Effector CD8-positive, alpha-beta T cell (primary cell): ENCODE measurements at places on chromosomes 4 and X.

GRCh38 chr4:96154676-96155075 lies 314.8 kb downstream of the PDHA2 start:
- no peak for DNase-seq

- DNase-seq = no peak
Observed at GRCh38 chrX:72060196-72060920, 71.4 kb downstream of the RTL5 start.

GRCh38 chr4:76811604-76812412 lies 86.1 kb downstream of the SOWAHB start:
- no peak for DNase-seq

DNA sequence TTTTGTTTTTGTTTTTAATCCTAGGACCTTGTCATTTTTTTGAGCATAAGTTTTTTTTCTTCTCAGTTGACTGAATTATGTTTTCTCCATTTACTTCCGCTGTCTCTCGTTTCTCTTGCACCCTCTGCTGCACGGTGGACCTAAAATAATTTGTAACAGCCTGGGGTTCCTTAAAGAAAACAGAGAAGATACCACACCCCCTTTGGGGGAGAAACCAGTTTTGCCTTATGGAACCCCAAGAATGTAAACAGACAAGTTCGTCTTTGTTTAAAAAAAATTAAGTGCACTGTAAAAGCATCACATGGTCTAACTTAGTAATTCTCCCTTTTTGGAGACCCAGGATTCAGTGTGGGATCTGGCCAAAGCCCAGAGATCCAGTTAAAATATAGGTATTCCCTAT lies 32.8 kb upstream of the MAGEA4 start:
- DNase-seq = no peak

- no peak for DNase-seq
Observed at GRCh38 chr4:102828497-102828808, 1.1 kb upstream of the UBE2D3 start.

DNA sequence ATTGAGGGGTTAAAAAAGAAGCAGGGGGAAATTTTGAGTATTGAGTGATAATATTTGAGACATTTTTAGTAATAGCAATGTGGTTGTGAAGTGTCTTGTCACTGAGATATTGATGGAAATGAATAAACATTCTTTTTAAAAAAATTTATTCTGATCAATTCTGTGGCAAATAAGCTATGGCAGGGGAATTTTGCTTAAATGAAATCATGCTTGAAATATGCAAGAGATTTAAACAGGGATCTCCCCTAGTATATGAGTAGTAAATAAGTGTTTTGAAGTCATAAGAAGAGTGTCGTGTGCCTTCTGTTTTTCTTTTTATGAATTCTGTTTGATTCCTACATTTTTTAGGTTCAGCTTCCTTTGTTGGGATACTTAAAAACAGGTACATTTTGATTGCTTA lies 23.2 kb downstream of the IL15 start:
- DNase-seq = no peak

- no peak for DNase-seq
Observed at GRCh38 chrX:49191574-49192011, 5.4 kb upstream of the PRICKLE3 start.

DNA sequence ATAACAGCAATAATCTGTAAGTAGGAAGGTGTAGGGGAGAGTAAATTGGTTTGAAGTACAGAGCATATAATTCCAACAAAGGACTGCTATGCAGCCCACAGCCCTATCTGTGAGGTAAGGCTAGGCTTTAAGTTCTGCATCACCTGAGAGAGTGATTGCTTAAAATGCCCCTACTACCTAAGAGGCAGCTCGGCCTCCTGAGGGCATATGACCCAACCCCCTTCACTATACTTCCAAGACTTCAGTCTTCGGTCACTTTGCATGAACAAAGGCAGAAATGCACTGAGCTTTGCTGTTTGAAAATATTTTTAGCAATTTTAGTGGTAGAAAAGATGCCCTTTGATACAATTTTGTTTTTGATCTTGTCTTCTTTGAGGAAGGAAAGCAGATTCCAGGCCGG lies 4.9 kb upstream of the DDX3X start:
- DNase-seq = no peak

- no peak for DNase-seq
Observed at GRCh38 chr4:130043732-130044160, 947.8 kb downstream of the C4orf33 start.

- DNase-seq = no peak
Observed at GRCh38 chr4:3835527-3836405, 69.6 kb downstream of the ADRA2C start.

DNA sequence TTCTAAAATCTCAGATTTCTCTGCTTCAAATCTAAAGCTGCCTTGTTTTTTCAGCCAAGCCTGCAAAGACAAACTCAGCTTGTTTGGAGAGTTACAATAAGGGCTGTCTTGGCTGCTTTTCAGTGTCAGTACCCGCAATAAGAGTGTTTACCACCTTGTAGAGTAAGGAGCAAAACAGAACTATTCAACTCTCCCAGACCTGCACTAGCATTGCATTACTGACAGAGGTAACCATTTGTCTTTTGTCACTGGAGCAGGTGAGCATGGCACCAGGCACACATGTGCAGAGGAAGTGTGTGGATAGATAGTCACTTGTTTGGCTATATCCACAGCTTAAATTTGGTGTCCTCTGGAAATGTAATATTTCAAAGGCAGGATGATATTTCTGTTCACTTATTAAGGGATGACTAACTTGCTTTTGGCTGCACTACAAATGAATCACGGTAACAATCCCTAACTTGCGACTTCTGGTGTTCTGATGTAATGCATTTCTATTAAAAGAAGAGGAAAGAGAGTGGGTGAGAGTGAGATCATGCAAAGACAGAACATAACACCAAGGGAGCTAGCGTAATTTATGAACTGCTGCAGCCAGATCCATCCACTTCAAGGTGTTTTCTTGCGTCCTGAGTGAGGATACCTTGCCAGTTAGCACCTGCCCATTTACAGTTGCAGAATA lies 38.6 kb downstream of the PTCHD1 start:
- DNase-seq = no peak

DNA sequence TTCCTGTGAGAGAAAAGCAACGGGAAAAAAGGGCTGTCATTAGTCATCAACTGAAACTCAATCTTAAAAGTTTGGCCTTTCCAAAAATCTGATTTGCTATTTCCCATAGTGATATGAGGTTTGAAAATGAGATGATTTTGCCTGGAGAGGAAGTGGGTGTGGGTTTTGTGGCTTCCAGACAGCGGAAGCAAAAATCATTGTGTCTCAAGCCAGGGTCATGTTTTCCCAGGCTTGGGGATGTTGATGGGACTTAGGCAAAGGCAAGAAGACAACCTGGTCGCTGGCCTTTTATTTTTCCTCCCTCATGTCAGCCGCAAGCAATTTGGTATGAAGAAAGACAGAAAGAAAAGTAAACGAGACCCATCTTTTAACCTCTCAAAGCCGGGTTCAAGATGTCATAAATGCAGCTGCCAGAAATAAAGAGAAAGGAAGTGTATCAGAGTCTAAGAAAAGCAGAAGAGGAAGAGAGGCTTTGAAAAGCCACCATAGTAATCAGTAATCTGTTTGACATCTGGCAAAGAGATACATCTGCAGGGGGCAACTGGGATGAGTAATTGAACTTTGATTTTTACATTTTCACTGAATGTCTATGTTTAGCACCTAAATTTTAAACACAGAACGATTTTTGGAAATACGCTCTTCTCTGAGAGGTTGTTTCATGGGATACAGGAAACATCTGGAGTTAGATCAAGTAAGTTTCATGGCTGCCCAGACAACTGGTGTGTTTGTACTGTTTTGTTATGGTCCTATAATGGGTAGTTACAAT lies 521.6 kb upstream of the SLIT2 start:
- no peak for DNase-seq

GRCh38 chr4:140052050-140052449 lies 101.9 kb downstream of the MAML3 start:
- DNase-seq = no peak

DNA sequence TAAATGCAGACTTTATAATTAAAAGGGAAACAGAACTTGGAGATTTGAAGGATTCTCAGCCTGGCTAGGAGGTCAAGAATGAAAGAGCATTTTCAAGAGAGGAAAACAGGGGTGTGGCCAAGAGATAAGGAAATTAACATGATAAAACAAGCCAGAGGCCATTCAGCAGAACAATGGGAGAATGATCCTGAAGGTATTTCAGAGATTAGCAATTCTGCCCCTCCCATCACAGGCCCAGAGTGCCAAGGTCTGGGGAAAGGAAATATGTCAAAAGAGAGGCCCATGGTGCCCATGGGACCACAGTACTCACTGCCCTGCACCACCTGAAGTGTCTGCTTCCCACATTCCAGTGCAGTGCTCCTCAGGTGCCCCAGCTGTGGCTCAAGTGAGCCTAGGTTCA lies 188.5 kb upstream of the STS start:
- no peak for DNase-seq

GRCh38 chr4:122341886-122342285 lies 36.9 kb upstream of the ADAD1 start:
- DNase-seq = no peak

DNA sequence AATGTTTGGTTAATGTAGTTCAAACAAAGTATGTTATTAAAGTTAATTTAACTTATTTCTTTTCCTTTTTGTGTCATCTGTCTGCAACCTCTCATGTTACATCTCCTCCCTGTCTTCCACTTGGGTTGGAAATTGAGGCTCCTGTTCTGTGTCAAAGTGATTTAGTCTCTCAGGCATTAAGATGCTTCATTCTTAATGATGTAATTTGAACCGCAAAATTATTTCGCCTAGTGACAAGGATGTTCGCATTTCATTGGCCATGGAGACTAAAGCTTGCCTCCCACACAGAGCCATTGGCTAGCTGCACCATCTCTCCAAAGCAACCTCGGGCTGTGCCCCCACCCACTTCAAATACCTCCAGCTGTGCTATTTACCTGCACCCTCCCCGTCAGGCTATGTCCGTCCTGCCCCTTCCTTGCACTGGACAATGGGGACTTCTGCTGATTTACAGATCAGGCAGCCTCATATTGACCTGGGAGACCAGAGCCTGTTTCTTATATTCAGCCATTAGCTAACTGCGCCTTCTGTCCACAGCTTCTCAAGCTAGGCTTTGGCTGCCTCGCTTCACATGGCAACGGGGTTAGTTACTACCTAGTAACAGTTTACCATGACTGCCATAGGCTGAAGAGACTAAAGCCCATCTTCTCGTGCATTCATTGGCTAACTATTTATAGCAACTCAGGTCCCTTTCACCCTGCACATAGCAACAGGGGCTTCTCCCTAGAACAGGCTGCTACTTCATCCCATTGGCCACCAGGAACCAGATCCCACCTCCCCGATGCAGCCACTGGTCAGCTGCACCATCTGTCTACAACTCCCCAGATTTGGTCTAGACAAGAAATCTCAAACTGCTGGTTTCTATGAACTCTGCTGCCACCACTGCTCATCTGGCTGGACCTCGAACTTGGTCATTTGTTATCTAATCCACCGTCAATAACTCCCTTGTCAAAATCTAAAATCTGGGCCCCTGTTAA lies 8.6 kb upstream of the ZNF157 start:
- no peak for DNase-seq

- DNase-seq = no peak
Observed at GRCh38 chr4:104446431-104447278, 48.0 kb downstream of the CXXC4 start.

DNA sequence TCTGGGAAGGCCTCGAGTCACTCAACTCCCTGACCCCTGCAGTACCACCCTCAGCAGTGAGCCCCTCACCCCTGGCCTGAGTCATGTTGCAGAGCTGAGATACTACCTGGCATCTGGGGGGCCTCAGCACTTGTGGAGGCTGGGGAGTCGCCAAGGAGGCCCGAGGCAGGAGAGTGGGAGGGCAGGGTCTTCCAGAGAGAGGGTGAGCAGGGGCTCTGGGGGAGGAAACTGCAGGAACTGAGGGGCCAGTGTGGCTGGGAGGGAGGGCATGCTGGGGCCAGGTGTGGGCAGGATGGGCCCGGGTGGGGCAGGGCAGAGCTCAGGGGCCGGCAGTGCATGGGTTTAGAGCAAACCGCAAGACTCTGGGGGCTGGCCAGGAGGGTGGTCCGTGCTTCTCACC lies 59.7 kb downstream of the SORCS2 start:
- DNase-seq = no peak

- no peak for DNase-seq
Observed at GRCh38 chr4:57607566-57608180, 497.5 kb upstream of the IGFBP7 start.

- DNase-seq = no peak
Observed at GRCh38 chr4:123246085-123246484, 150.5 kb upstream of the SPRY1 start.

- DNase-seq = no peak
Observed at GRCh38 chr4:123950530-123950929, 553.9 kb downstream of the SPRY1 start.

DNA sequence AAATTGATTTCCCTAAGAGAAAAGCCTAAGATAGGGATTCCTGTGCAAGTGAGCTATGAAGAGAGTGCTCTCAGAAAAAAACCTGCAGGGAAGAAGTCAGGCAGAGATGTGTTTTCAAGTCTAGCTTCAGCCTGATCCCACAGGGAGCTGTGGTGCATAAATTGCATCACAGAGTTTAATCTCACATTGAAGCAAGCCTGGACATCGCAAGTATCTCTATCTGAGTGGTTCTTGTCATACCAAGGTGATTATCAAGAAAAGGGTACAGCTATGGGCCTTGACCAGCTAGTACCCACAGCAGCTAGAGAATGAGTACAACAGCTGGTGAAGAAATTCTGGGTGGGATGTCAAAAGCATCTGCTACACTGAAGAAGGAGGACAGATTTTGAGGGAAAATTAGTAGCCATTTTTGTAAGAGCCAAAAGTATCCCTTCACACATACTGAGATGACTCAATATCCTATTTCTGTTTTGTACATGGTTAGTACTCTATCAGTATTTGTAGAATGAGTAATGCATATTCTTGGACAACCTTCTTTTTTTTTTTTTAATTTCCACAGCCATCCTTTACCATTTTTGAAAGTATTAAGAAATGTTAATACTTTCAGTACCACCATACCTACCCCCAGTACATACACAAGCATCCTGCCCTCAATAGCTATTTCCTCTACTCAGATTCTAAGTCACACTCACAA lies 708.9 kb downstream of the IL1RAPL1 start:
- DNase-seq = no peak

GRCh38 chr4:145503486-145504072 lies 21.9 kb downstream of the SMAD1 start:
- no peak for DNase-seq

DNA sequence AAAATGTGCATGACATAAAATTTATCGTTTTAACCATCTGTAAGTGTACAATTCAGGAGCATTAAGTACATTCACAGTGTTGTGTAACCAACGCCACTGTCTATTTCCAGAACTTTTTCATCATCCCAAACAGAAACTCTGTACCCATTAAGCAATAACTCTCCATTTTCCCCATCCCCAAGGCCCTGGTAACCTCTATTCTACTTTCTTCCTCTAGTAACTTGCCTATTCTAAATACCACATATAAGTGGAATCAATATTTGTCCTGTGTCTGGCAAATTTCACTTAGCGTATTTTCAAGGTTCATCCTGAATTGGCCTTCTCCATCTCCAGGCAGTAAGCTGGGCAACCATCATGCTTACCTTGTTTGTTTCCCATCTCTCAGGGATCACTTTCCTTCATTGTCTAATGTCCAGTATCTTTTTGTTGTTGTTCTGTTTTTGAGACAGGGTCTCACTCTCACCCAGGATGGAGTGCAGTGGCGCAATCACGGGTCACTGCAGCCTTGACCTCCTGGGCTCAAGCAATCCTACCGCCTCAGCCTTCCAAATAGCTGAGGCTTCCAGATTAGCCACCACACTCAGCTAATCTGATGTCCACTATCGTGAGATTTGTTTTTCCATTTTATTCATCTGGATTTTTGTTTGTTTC lies 17.7 kb upstream of the GRIPAP1 start:
- DNase-seq = no peak

GRCh38 chr4:184958127-184958922 lies 60.0 kb upstream of the HELT start:
- no peak for DNase-seq
